ENCODE measurements at places on chromosomes 2 and 18.
A peak's percentile ranks its signal among the peaks of the same experiment; 100 is the strongest.

GRCh38 chr2:8090748-8091700 is 590.8 kb upstream of the ID2 start:
- no peak for DNase-seq

- DNase-seq: no peak
Observed at GRCh38 chr18:55349685-55350084, 238.3 kb downstream of the TCF4 start.

GRCh38 chr18:63591725-63592124 is 4.6 kb downstream of the SERPINB13 start:
- no peak for DNase-seq

GRCh38 chr2:207871911-207872310 is 102.2 kb upstream of the FZD5 start:
- DNase-seq: no peak

GRCh38 chr18:60350941-60351340 is 21.6 kb downstream of the MC4R start:
- DNase-seq: no peak

GRCh38 chr18:21051620-21052019 is 60.0 kb downstream of the ROCK1 start:
- no peak for DNase-seq

- DNase-seq: no peak
Observed at GRCh38 chr2:200944467-200945394, 18.7 kb downstream of the ORC2 start.

DNA sequence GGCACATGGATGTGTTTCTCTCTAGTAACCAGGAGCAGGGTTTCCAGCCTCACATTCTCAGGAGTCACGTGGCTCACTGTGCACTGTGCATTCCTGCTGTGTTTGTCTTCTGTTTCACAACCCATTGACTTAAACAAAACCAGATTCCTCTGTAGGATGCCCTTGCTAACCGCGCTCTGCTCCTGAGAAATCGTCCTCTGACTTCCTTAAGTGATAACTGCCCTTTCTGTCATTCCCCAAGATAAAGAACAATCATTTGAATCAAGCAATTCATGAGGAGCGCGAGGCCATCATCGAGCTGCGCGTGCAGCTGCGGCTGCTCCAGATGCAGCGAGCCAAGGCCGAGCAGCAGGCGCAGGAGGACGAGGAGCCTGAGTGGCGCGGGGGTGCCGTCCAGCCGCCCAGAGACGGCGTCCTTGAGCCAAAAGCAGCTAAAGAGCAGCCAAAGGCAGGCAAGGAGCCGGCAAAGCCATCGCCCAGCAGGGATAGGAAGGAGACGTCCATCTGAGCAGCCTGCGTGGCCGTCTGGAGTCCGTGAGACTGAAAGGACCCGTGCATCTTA is 60.2 kb downstream of the RALBP1 start:
- no peak for DNase-seq

- no peak for DNase-seq
Observed at GRCh38 chr2:28160986-28161425, 231.7 kb upstream of the FOSL2 start.

- no peak for DNase-seq
Observed at GRCh38 chr2:40556293-40556692, 104.4 kb upstream of the SLC8A1 start.

GRCh38 chr2:173690349-173690748 is 274.8 kb downstream of the SP3 start:
- no peak for DNase-seq

DNA sequence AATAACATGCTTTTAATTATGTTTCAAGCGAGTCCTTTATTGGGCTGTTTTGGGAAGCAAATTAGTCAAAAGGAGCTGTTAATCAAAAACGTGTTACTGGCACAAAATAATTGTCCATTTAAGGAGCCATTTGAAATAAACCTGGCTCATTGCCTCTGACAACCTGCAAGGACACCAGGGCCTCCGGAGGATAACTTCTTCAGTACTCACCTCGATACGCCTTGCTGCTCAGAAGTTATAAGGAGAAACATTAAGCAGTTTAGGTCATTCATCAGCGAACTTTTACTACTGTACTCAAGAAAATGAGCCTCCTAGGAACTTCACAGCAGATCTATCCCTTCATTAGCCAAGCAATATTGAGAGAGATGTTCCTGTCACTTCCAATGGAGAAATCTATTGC is 1579.2 kb upstream of the ACVR2A start:
- no peak for DNase-seq

DNA sequence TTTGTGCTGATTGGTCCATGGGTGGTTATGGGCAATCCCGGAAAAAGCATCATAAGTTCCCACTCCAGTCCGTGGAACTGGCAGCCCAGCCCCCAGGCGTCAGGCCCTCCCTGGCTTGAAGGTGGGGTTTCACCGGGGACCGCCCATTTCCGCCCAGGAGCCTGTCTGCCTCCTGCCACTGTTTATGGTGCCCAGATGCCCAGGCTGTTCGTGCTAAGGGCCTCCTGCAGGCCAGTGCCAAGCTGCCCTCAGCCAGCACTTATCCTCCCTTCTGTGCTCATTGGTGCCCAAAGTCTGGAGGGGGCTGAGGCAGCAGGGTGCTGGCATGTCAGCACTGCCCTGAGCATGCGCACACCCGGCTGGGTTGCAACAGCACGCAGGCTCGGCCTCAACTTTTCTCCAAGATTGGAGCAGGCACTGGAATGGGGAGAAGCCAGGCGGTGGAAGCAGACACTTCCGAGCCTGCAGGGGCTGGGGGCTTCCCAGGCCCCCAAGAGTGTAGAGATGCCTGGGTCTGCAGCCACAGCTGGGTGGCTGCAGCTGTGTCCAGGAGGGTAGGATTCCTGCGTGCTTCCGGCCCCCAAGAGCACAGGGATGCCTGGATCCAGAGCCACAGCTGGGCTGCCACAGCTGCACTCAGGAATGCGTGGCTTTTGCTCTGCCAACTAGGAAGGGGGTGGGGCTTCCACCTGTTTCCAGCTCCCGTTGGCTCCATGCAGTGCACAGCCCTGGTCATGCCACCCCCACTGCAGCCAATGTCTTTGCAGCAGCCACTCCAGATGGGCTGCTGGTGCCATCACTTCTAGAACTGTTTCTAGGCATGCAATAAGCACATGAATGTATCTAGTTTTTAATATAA is 74.0 kb downstream of the AGPS start:
- no peak for DNase-seq

DNA sequence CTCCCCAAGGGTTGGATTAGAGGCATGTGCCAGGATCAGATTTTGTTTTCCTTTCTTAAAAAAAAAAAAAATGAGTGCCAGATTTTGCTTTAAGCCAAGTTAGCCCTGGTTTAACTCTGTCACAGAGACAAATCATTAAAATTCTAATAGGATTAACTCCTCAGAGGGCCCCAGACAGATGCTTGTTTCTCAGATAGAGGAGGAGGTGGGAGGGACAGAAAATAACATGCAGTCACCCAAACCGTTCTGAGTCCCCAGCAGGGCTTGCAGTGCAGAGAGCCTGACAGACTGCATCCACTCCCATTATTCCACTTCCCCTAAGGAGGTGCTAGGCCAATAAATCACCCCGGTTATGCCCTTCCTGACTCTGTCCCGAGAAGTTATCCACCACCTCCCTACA is 6.3 kb upstream of the PROKR1 start:
- no peak for DNase-seq

- no peak for DNase-seq
Observed at GRCh38 chr2:159445307-159445706, 158.8 kb upstream of the WDSUB1 start.

GRCh38 chr2:54642677-54643430 is 80.6 kb upstream of the EML6 start:
- no peak for DNase-seq

DNA sequence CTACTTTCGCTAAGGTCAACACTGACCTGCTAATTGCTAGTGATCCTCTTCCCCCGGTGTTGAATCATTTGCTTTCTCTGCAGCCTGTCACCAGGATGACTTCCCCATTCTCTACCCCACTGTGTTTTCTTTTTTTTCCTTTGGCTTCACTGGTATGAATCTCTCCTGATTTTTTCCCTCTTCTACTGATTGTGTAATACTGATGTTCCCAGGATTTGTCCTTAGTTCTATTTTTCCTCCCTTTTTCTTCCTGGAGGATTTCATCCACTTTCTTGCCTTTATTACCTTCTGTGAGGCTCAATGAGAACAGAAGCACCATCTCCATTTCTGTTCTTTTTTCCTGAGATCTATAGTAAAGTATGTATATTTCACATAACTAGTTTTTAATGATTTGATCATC is 14.1 kb upstream of the MSH2 start:
- no peak for DNase-seq

GRCh38 chr2:216064014-216064630 is 17.5 kb downstream of the PECR start:
- no peak for DNase-seq

- no peak for DNase-seq
Observed at GRCh38 chr2:18763338-18763737, 174.0 kb upstream of the NT5C1B start.

GRCh38 chr18:55510809-55511208 is 77.2 kb downstream of the TCF4 start:
- no peak for DNase-seq

DNA sequence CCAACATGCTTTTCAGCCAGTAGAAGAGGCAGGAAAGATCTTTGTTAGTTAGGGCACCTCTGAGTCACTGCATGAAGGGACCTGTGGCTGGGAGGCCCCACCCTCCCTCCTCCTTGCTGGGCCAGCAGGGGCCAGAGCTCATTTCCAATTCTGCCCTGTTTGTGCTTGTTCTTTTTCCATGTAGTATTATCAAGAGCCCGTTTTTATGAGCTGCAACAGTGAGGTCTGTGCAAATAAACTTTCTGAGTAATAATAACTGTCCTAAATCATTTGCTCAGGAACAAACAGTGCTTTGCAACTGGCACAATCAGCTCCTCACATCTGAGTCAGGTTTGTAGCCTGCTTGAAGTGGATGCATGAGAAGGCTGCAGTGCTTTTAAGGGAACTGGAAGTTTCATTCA is 128.0 kb downstream of the ARL4C start:
- peak; percentile 35 for DNase-seq

DNA sequence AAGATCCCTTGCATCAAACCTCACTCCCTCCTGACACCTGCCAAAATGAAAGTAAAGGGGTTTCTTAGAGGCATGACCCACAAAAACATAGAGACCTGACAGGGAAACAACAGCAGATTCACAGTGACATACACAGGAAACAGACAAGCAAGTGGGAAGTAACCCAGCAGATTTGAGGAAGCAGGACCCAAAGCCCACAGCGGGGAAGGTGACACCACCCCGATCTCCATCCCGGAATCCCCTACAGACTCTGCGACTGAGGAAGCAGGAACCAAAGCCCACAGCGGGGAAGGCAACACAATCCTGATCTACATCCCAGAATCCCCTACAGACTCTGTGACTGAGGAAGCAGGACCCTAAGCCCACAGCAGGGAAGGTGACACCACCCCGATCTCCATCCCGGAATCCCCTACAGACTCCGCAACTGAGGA is 21.6 kb downstream of the CIB4 start:
- DNase-seq: no peak

- DNase-seq: no peak
Observed at GRCh38 chr18:56186319-56186718, 452.1 kb downstream of the TXNL1 start.

- no peak for DNase-seq
Observed at GRCh38 chr18:11960743-11961380, 20.4 kb upstream of the IMPA2 start.

GRCh38 chr18:24052053-24052452 is 37.5 kb downstream of the TTC39C start:
- no peak for DNase-seq

DNA sequence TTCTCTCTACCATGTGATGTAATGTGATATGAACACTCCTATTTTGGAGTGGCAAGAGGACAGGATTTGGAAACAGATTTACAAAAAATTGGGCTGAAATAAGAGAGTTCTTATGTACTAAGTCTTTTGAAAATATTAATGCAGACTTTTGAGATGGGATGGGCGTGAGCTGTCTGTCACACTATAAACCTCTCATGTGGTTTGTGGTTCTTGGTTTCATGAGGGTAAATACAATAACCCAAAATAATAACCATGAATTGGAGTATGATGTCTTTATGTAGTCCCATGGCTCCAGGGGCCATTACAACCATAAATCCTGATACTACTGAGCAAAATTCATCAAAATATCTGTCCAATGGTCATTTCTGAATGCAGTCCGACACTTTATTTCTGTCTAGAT is 668.0 kb downstream of the MBD2 start:
- DNase-seq: no peak

DNA sequence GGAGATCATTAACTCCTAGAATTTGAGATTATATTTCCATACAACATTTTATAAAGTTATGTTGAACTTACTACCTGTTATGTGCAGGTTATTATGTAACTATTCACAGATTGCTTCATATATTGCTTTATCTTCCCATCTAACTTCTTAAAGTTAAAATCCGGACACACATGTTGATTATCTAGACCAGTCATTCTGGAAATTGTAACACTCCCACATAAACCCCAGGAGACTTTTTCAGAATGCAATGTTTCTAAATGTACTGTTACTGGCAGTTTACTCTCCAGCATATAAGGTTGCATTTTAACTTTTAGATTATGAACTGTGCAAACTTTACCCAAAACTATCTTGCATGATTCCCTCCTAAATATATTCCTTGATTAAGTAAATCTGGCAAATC is 70.5 kb upstream of the FAM117B start:
- no peak for DNase-seq

DNA sequence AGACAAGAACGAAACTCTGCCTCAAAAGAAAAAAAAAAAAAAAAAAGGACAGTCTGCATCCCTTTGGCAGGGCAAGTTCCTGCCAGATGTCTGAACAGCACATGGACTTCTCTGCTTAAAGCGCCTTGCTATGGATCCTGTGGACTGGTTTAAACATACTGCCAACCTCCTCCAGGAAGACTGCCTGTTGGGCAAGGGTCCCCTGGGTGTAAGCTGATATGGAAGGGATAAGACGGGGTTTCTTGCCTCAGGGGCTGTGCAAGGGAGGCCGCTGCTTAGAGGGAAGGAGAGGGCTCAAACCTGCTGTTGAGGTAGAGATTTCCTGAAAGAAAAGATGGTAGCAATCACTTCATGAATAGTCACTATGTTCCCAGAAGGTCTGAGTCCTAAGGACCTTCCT is 22.2 kb downstream of the SKA1 start:
- no peak for DNase-seq
